Vein endothelial cell (primary cell): ENCODE measurements at places on chromosomes 7 and 10. TPM values are rescaled to one million over a fixed set of nuclear protein-coding genes. Genes with fewer than 3 reads are reported as not detected.

Gene ACHE
- total RNA-seq = 1.1 and 2.0 TPM in 2 replicates

Gene ST8SIA6
- total RNA-seq = 2.0 and 8.5 TPM in 2 replicates

Gene UPK3BL1
- total RNA-seq = 11.5 and 17.3 TPM in 2 replicates

Gene GCK
- 0.19 and 0.65 TPM in 2 replicates for total RNA-seq

Gene CLDN3
- total RNA-seq = 0.98 TPM in 1 of 2 replicates, not detected in the other

Gene HYCC1
- 26.8 and 53.2 TPM in 2 replicates for total RNA-seq
